ENCODE measurements at places on chromosomes 5 and 9. TPM values are rescaled to one million over a fixed set of nuclear protein-coding genes. Genes with fewer than 3 reads are reported as not detected.

SELENOP gene
- 231 TPM for total RNA-seq

NME5 gene
- not detected for total RNA-seq

PLAC8L1 gene
- not detected for total RNA-seq

KIAA0825 gene
- total RNA-seq: 0.60 TPM

KIF4B gene
- total RNA-seq: not detected

C9orf50 gene
- total RNA-seq: not detected

SUSD3 gene
- not detected for total RNA-seq

POLR3G gene
- total RNA-seq: 5.8 TPM

NR5A1 gene
- total RNA-seq: not detected

ADGRD2 gene
- total RNA-seq: not detected

INSYN2B gene
- not detected for total RNA-seq

CDH6 gene
- 1.0 TPM for total RNA-seq

ACTBL2 gene
- not detected for total RNA-seq

ARHGEF37 gene
- 28.6 TPM for total RNA-seq

TAF11L12 gene
- not detected for total RNA-seq

FGF1 gene
- total RNA-seq: 2.1 TPM

PCDHA4 gene
- not detected for total RNA-seq

SUSD1 gene
- total RNA-seq: 1.7 TPM

MSANTD3 gene
- total RNA-seq: 29.7 TPM
